ENCODE measurements at places on chromosomes 16 and 17.

DNA sequence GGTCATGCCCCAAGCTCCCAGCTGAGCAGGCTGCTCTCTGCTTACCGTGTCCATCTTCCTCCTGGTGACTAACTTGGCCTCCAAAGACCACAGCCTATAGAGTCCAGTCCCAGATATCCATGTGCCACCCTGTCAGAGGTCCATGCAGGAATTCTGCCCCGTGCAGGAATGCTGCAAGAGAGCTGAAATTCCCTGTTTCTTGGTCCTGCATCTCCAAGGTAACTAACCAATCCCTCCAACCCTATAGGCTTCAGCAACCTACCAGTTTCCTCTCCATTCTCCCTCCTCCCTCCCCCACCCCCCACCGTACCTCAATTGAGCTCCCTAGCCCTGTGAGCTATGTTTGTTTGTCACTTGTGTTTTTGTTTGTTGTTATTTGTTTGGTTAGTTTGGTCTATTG is 9.6 kb upstream of the MKS1 start:
- no peak for DNase-seq

DNA sequence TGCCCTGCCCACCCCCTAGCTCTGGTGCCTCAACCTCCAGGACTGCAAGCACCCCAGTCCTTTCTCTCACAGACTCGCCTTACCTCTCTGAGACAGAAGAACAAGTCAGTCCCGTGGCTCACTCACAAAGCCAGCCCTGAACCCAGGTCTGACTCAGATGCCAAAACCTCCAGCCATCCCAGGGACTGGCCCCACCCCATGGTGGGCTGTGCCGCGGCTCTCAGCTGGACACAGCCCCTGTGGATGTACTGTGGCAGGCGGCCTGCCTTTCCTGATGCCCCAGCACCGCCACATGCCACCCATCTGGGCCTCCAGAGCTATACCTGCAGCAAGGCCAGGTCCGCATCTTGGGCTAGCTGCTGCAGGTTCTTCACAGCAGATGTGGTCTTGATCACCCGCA is 19.8 kb downstream of the MPG start:
- DNase-seq = no peak

- no peak for DNase-seq
Measured at GRCh38 chr17:56803071-56803470, 30.6 kb downstream of the C17orf67 start.

- DNase-seq = peak; percentile 58
Measured at GRCh38 chr17:65137021-65137939, at the start of gene RGS9. TSS of gene RGS9 (plus strand) at chr17:65137370. CDS start at chr17:65137541, 171 bp downstream.

DNA sequence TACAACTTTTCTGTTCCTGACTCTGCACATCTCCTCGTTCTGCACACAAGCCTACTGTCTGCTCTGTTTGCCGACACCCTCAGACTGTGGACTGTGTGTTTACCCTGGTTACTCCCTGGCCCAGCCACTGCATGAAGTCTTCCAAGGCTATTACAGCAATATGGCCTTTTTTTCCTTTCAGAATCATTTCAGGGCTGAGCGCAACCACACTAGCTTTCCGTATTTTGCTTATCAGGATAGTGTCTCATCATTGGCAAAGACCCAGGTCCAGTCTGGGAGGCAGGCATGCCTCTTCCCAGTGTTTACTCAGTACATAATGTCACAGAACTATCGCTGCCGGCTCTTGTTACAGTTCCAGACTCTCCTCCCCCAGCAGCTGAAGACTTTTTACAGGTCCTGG is 10.1 kb downstream of the DNAH9 start:
- DNase-seq = no peak

DNA sequence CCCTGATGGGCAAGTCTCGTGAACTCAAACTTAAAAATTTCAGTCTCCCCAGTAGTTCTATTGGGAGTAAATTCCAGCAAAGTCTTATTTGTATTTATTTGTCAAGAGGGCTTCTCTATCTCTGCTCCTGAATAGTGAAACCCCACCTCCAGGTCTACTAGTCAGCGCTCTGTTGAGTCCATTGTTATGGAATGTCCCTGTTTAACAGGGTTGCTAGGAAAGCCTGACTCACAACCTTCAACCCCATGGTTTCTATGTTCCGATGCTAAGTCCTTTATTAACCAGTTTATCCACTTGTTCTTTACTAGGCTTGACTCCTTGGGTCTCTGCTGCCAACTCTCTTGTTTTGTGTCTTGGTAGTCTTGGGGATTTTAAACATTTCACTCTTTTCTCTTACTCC is 250.7 kb upstream of the MYOCD start:
- no peak for DNase-seq

DNA sequence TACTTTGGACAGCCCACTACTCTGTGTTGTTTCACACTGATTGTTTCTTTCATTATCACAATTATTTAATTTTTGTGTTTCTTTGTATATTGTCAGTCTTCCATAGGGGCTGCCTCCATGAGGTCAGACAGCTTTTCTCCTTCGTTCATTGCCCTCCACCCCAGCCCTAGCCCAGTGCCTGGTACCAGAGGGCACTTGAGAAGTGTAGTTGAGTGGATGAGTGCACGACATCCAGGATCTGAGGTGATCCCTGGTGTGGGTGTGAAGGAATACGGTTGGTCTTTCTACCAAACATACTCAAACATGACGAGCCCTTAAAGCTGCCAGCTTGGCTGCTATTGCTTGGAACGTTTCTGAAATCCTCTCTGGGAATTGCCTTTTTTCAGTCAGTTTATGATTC is 37.9 kb downstream of the DHRS7B start:
- no peak for DNase-seq

GRCh38 chr16:2706611-2707311 is 13.3 kb downstream of the PRSS27 start:
- no peak for DNase-seq

DNA sequence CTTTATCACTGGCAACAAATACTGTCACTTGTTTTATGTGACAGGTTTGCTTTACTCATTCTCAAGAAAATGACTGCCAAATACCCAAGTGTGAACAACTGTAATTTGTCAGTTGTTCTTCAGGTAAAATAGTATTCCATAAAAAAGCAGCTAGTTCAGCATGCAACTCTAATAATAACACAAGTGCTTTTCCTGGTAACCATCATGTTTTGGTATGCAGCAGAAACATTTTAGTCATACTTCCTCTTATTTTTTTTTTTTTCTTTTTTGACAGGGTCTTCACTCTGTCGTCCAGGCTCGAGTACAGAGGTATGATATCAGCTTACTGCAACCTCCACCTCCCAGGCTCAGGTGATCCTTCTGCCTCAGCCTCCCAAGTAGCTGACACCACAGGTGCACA is 4.6 kb downstream of the TERF2 start:
- no peak for DNase-seq

DNA sequence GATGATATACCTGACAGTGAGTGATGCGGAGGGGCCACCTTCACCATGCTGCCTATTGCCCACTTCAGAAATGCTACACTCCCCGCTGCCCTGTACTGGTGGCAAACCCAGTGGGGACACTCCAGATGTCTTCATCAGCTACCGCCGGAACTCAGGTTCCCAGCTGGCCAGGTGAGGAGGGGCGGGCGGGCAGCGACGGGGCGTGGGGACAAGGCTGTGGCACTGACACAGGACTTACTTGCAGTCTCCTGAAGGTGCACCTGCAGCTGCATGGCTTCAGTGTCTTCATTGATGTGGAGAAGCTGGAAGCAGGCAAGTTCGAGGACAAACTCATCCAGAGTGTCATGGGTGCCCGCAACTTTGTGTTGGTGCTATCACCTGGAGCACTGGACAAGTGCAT is 16.6 kb downstream of the SARM1 start:
- DNase-seq = no peak

GRCh38 chr16:3127745-3128144 is 7.1 kb upstream of the ZNF213 start:
- DNase-seq = no peak

DNA sequence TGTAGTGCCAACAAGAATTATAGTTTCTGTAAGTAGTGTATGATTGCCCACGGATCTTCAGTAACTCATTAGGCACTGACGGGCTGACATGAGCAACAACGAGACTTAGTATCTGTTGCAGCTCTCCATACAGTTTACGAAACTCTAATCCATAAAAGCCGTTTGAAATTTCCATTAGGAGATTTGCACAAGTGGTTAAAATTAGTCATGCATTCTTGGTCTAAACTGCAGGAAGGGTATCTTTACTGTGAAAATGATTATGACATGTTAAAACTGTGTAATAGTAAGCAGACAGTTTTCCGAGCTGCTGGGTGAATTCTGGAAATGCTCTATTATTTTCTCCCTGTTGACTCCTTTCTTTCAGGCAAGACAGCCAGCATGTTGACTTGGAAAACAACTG is 605.0 kb downstream of the WWOX start:
- DNase-seq = no peak

DNA sequence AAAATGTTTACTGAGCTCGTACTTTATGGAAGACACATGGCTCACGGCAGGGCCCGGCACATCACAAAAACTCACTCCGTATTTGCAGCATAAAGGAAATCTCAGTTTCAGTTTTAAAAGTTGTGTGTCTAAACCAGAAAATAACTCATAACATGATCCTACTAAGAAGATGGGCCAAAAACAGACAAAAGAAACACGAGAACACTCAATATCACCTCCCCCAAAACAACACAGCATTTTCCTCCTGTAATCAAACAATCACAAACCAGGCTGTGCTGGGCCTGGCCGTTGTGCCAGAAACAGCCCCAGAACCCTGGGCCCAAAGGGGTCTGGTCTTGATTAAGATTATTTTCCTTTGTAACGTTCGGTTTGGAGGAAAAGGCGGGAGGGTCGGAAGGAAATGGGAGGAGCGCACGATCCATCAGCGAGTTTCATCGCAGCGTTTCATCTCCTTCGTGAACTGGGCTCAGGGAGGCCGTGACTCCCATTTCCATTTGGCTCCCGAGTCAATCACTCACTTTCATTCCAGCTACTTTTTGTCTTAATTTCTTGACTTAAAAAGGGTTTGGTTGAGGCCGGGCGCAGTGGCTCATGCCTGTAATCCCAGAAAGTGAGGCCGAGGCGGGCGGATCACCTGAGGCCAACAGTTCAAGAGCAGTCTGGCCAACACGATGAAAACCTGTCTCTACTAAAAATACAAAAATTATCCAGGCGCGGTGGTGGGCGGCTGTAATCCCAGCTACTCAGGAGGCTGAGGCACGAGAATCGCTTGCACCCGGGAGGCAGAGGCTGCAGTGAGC is 61.4 kb downstream of the NXN start:
- DNase-seq = no peak

- no peak for DNase-seq
Measured at GRCh38 chr17:40935624-40936023, 1.8 kb downstream of the KRT23 start.

GRCh38 chr16:88992351-88993165 is 15.6 kb upstream of the CBFA2T3 start:
- DNase-seq = no peak

GRCh38 chr16:11914210-11915113 is 1.3 kb downstream of the GSPT1 start:
- DNase-seq = peak; percentile 1

DNA sequence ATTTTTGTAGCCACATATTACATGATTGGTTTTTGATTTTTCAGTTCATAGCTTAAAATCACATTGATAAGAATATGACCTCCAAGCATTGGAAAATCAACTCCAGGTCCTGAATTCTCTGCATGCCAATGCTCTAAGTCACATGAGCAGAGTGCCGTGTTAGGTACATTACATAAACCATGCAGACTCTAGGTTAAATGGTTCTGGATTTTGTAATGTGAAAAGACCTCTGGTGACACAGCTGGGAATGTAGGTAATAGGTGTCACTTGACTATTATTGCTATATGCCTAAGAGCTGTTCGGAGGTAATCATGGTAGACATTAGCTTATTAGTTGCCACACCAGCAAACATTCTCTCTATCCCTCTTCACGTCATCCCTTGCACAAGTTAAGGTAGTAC is 231.1 kb upstream of the SALL1 start:
- DNase-seq = no peak

DNA sequence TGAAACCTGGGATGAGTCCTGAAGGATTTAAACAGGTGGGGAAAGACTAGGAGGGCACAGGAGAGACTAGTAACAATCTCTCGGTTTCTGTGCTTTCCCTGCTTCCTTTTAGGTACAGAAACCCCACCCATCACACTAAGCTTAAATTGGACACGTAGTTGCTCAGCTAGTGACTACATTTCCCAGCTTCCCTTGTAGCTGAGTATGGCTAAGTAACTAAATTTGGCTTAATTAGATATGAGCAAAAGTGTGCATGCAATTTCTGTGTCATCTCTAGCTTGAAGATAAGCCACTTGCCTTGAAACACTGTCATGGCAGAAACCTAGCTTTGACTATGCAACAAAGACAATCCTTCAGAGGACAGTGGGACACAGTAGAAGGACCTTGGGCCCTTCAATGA is 36.5 kb downstream of the CACNG1 start:
- no peak for DNase-seq

GRCh38 chr16:67403976-67404555 is 10.8 kb upstream of the TPPP3 start:
- DNase-seq = no peak

All from activated T-helper 1 cell treated with anti-CD3 and anti-CD28 coated beads, Interleukin-2, amount 50 U/mL, for 16 hours (primary cell).